Foreskin fibroblast (primary cell): ENCODE measurements at places on chromosomes 16 and 17.

DNA sequence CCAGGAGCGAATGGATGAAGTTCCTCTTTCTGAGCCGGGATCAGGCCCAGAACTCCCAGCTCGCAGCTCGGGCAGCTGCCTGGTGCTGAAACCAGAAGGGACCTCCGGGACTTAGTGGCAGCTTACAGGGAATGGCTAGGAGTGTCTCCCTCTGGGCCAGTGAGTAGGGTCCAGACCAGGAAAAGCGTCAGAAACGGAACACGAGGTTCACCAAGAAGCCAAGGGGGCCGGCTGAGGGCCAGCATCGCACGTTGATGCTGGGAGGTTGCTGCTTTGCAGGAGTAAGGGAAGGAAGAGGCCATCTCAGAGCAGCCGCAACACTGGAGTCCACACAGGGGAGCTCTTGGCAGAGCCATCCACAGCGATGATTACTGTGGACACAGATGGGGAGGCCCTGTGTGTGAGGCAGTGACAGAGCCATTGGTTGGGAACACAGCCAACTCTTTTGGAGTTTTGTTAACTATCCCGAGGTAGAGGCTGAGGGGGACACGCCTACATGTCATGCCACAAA, 74.0 kb upstream of the CREBBP start:
- peak; percentile 57 for DNase-seq

- DNase-seq: no peak
These were observed 2294.4 kb downstream of the TP53TG3F start for GRCh38 chr16:35753559-35754390.

- DNase-seq: no peak
These were observed 35.1 kb downstream of the PMM2 start for GRCh38 chr16:8832717-8833105.

- no peak for DNase-seq
These were observed 16.2 kb upstream of the SEZ6 start for GRCh38 chr17:29022074-29022473.

DNA sequence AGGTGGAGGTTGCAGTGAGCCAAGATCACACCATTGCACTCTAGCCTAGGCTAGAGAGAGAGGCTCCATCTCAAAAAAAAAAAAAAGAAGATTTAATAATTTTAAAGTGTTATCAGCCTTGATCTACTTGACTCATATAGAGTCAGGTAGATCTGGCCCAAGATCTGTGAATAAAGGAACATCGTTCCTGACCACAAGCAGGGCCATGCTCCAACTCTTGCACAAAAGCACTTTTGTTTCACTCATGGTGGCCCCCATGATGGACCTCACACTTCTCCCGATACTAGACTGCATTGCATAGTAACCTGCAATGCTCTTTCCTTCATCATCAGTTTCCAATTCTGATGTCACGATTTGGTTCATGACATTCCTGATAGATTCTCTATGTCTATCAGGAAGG, 5.2 kb upstream of the MYH11 start:
- DNase-seq: no peak

- no peak for DNase-seq
These were observed 12.0 kb downstream of the MMP15 start for GRCh38 chr16:58037365-58038057.

- DNase-seq: no peak
These were observed 49.7 kb downstream of the NF1 start for GRCh38 chr17:31144428-31144827.

GRCh38 chr16:22848451-22848850, 34.5 kb downstream of the HS3ST2 start:
- DNase-seq: no peak

- DNase-seq: no peak
These were observed 15.1 kb downstream of the SNX11 start for GRCh38 chr17:48122665-48123045.

DNA sequence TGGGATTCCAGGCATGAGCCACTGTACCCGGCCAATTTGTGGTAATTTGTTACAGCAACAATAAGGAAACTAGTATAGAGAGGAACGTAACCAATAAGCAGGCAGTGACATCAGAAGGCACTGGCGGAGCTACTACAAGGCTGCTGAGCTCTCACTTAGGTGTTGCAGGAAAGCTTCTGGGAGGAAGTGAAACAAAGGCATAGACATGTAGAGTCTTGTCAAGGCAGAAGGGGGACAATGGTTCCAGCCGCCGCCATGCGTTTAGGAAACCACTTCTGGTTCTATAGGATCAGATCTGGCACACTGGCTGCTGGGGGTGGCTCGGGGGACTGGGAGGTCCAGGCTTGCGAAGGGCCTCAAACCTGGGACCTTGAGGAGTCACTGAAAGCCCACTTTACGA, 9.4 kb upstream of the CPSF4L start:
- no peak for DNase-seq

GRCh38 chr16:88331989-88332920, 50.5 kb upstream of the ZNF469 start:
- DNase-seq: peak; percentile 99

- DNase-seq: no peak
These were observed 85.3 kb upstream of the LGALS9 start for GRCh38 chr17:27545562-27546229.

GRCh38 chr16:66871840-66872239, 8.5 kb upstream of the PDP2 start:
- DNase-seq: no peak

- no peak for DNase-seq
These were observed 5.3 kb upstream of the NTN3 start for GRCh38 chr16:2465653-2466415.

GRCh38 chr17:43482103-43483012, 1.4 kb upstream of the DHX8 start:
- DNase-seq: no peak

DNA sequence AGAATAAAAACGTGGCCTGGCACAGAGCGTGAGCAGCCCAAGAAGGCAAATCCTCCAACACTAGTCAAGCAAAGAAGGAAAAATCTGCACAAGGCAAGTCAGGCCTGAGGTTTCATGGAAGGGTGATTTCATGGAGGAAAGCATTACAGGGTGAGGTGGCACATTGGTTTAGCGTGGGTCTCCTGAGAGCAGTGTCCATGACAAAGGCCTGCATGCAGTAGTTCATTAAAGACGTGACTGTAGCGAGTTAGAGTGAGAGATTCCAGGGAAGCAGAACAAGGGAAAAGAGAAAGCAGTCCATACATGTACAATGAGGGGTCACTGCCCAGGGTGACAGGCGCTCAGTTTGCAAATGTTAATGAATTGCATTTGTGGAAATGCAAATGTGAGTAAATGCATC, 285.0 kb upstream of the ERCC4 start:
- DNase-seq: no peak

- no peak for DNase-seq
These were observed 22.5 kb upstream of the LYRM9 start for GRCh38 chr17:27915709-27916108.

GRCh38 chr16:55473587-55473986, 5.4 kb upstream of the MMP2 start:
- DNase-seq: no peak

DNA sequence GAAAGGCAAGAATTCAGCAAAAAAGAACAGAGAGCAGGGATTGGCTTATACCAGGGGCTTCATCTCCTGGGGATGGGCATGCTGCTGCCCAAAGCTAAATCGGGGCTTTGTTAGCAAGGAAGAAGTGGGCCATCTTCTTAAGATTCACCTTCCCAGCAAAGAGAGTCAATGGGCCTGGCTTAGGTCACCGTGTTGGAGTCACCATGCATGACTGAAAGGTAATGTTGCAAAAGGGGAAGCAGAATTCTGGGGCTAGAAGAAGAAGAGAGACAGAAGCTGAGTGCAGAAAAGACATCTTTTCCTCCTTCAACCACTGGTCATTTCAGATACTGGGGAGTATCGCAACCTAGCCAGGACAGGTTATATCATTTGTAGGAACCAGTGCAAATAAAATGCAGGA, 76.3 kb upstream of the KIFC3 start:
- DNase-seq: no peak

- no peak for DNase-seq
These were observed 8.6 kb upstream of the ABCA6 start for GRCh38 chr17:69150333-69150732.

DNA sequence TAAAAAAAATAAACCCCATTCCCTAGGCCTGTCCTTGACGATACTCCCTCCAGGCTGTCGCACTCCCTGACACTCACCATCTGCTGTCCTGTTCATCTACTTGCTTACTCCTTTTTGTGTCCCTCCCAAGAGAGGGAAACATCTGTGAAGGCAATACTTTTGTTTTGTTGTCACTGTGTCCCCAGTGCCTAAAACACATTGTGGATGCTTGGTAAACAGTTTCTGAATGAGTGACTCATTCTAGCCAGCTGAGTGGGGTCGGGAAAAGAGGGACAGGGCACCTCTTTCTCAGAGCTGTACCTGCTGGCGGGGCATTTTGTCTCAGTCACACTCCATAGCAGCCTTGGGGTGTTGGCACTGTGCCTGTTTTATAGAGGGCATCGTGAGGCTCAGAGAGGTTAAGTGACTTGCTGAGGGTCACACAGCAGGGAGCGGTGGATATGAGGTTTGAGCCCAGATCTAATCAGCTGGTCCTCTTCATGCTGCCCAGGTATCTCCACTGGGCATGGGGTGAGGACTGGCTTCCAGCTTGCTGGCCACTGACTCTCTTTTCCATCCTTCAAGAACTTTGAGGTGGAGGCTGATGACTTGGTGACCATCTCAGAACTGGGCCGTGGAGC, 15.6 kb downstream of the MAP2K3 start:
- no peak for DNase-seq

- peak; percentile 62 for DNase-seq
These were observed 32.2 kb upstream of the CHMP6 start for GRCh38 chr17:80959330-80960036.

DNA sequence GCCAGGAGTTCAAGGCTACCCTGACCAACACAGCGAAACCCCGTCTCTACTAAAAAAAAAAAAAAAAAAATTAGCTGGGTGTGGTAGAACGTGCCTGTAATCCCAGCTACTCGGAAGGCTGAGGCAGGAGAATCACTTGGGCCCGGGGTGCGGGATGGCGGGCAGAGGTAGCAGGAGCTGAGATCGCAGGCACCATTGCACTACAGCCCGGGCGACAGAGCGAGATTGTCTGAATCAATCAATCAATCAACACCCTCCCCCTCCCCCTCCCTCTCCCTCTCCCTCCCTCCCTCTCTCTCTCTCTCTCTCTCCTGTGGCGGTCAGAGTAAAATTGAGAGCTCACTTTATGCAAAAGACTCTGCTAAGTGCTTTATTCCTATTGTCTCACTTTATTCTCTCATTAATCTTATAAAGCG, 1.2 kb downstream of the HSDL1 start:
- no peak for DNase-seq

GRCh38 chr16:11084484-11084875, 140.1 kb downstream of the CLEC16A start:
- peak; percentile 86 for DNase-seq

DNA sequence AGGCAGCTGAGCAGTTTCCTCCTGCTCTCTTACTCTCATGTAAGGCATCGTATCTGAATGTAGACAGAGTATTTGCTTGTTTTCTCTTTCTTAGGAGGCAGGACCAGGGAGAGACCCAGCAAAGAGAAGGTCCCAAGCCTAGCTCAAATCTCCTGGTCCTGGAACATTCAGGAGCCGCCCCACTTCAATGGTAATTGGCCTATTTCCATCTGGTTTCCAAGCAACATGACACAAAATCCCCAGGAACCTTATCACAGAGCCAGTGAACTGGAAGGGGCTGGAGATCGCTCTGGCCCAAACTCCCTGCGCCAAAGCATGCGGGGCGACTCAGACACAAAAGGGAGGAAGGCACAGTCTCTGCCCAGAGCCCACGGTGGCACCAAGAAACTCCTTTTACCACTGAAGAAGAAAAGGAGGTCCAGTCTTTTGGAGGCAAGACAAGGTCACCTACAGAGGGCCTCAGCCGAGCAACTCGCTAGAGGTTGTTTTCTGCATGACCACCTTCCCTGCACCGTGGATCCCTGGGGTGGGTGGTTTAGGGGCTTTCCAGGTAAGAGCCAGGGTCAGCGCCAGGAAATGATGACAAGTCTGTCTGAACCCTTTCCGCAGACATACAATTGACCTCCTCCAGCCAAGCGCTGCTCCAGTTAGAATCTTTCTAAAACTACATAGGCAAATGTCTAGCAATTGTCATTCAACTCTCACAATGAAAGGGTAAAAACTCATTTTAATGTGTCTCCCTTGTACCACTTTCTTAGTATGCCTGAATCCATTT, 394.7 kb downstream of the SOX9 start:
- peak; percentile 47 for DNase-seq

DNA sequence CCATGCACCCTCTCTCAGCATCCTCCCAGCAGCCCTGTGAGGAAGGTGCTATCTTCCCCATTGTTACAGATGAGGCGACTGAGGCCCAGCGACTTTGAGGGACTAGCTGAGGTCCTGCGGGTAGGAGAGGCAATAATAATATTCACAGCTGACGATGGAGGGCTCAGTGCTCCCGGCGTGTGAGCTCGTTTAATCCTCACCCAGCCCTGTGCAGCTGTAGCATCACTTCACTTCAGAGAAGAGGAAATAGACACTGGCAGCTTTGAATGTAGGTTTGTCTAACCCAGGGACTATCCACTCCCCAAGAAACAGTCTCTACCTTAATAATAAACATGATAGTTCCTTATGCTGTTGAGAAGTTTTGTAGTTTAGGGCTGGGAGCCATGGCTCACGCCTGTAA, 21.6 kb downstream of the LASP1 start:
- no peak for DNase-seq

GRCh38 chr17:29205047-29205446, 24.8 kb upstream of the MYO18A start:
- DNase-seq: no peak

DNA sequence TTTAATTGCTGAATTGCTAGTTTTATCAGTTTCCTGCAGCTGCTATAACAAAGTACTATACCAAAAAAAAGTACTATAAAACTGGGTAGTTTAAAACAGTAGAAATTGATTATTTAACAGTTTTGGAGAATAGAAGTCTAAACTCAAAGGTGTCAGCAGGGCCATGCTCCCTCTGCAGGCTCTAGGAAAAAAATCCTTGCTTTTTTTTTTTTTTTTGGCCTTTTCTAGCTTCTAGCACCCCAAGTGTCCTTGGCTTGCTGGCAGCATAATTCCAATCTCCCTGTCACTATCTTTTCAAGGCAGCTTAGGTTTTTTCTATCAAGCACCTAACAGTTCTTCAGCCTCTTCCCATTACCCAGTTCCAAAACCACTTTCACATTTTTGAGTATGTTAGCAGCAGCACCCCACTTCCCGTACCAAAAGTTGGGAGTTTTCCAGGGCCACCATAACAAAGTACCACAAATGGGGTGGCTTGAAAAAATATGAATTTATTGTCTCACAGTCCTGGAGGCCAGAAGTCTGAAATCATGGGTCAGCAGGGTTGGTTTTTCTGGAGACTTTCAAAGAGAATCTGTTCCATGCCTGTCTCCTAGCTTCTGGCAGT, 37.4 kb downstream of the BPTF start:
- no peak for DNase-seq

- DNase-seq: peak; percentile 76
These were observed 46.1 kb downstream of the RAB11FIP3 start for GRCh38 chr16:471353-472198.

DNA sequence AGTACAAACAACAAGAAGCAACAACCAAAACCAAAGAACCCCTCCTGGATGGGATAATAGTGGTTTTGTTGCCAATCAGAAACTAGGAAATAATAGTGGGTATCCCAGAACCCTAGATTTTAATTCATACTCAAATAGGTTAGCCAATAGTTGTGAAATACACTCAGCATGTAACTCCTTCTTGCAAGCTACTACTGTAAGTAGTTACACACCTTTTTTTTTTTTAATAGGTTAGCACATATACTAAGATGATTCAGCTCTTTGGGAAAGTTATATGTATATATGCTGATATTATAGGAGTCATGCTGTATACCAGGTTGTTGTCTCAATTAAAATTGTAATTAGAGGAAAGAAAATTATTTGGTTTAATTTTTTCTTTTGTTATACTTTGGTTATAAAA, 92.5 kb upstream of the HAS3 start:
- DNase-seq: no peak

- DNase-seq: no peak
These were observed 21.1 kb downstream of the PIPOX start for GRCh38 chr17:29063992-29064391.
